ENCODE measurements at places on chromosomes 7 and 10. TPM values are rescaled to one million over a fixed set of nuclear protein-coding genes. Genes with fewer than 3 reads are reported as not detected.
A peak's percentile ranks its signal among the peaks of the same experiment; 100 is the strongest.

GRCh38 chr10:106981452-106982075 lies 182.9 kb downstream of the SORCS1 start:
- H3K27ac ChIP-seq: no peak overlapping the region
- H3K4me1 ChIP-seq: no peaks in the 10 kb centered on the region
- H3K27me3 ChIP-seq: no peaks in the 10 kb centered on the region
- no peaks in the 10 kb centered on the region for H3K36me3 ChIP-seq
- DNase-seq: no peak

- no peak for DNase-seq
- no peak overlapping the region for H3K4me3 ChIP-seq
- H3K36me3 ChIP-seq: no peaks in the 10 kb centered on the region
These were observed 51.8 kb downstream of the CAV1 start for GRCh38 chr7:116576350-116577319.

DNA sequence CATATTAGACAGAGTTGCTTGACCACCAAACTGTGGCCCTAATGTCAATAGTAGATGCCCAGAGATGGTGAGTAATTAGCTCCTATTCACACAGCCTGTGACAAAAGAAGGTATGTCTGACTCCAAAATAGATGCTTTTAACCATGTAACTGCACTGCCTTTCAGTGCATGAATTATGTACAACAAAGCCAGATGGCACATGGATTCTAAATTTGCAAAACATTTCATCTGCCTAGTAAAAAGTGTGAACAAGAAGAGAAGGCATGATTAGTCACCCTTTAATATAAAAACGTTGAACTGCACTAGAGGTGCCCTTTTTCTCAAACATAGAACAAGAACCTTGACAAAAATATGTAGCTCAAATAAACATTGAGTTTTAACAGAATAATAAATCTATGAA lies 35.5 kb upstream of the PTPRZ1 start:
- H3K4me3 ChIP-seq: no peak overlapping the region
- no peaks in the 10 kb centered on the region for H3K4me1 ChIP-seq
- H3K36me3 ChIP-seq: no peaks in the 10 kb centered on the region
- H3K27ac ChIP-seq: no peak overlapping the region
- no peaks in the 10 kb centered on the region for H3K27me3 ChIP-seq

- DNase-seq: no peak
- no peak overlapping the region for H3K27ac ChIP-seq
- no peaks in the 10 kb centered on the region for H3K27me3 ChIP-seq
These were observed 50.2 kb downstream of the DOCK1 start for GRCh38 chr10:126955396-126955795.

DNA sequence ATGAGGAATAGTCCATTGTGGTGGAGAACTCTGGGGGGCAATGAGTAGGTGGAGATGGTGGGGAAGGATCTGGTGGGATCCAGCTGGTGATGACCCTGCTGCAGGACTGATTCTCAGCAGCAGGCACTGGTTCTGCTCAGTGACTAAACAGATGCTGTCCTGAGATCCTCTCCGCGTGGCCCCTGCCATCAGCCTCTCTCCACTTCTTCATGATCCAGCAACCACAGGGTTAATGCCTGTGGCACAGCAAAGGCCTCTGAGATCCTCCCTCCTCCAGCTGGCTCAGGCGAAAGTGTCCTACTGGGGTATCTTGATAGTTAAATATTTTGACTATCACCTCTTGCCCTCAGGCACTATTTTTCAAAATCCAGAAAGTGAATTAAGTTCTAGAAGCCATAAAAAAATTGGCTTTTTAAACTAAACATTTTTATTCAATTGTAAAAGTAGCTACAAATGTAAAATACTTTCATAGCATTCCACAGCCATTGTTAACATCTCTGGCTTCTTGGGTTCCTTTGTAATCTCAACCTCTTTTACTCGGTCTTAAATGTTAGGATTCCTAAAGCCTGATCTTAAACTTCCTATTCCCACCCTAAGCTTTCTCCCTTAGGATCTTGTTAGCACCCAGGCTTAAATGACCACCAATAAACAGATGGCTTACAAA lies 13.1 kb downstream of the PLAU start:
- no peaks in the 10 kb centered on the region for H3K36me3 ChIP-seq
- H3K4me1 ChIP-seq: peaks cover 3% of the 10 kb centered on the region
- no peak overlapping the region for H3K4me3 ChIP-seq
- no peaks in the 10 kb centered on the region for H3K27me3 ChIP-seq

- H3K4me3 ChIP-seq: no peak overlapping the region
- H3K27me3 ChIP-seq: no peaks in the 10 kb centered on the region
- no peak for DNase-seq
- no peak overlapping the region for H3K27ac ChIP-seq
- H3K36me3 ChIP-seq: no peaks in the 10 kb centered on the region
These were observed 95.5 kb upstream of the BET1 start for GRCh38 chr7:94099679-94100078.

GRCh38 chr7:121755818-121756552 lies 117.0 kb upstream of the PTPRZ1 start:
- H3K4me3 ChIP-seq: no peak overlapping the region
- no peak for DNase-seq
- H3K4me1 ChIP-seq: no peaks in the 10 kb centered on the region

DNA sequence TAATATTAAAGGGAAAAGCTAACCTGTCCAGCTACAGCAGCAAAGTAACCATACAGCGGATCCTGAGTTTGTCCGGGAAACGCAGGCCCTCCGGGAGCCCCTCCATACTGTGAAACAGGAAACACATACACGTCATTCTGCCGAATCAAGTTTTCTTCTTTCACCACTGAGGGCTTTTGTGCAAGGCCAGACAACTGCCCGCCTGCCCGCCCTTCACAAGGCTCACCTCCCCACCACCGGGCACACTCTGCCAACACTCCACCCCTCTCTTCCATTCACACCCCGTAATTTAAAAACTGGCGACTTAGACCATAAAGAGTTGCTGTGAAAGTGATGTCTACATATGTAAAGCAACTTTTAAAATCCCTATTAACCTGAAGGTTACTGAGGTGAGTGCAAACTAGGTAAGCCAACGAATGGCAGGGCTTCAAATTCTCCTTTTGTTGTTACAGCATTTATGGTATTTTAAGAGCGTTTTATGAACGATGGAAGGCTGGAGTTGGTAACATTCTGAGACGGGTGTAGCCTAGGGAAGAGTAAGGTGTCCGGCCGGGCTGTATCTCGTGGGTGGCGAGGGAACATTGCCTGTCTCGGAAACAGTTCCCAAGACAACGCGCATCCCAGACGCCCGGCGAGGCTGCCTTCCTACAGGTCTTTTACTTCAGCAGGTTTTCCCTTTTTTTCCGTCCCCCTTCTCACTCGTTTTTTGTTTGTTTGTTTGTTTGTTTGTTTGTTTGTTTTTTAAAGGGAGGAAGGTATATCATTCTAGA lies 817 bp downstream of the SRI start:
- H3K4me1 ChIP-seq: peaks cover 8% of the 10 kb centered on the region
- H3K27ac ChIP-seq: no peak overlapping the region
- H3K36me3 ChIP-seq: 0 out of 2 replicates have a peak, but pooled peaks cover 2% of the 10 kb centered on the region
- peak overlapping the region; percentile 61 for H3K4me3 ChIP-seq

GRCh38 chr7:24913801-24914464 lies 66.0 kb downstream of the OSBPL3 start:
- H3K36me3 ChIP-seq: no peaks in the 10 kb centered on the region
- no peak overlapping the region for H3K27ac ChIP-seq

Gene MEOX2
- total RNA-seq: not detected

Gene DENND2A
- 0.12 TPM for total RNA-seq

Gene VSIR
- total RNA-seq: 18.5 TPM

Gene DPP6
- not detected for total RNA-seq

Gene JCAD
- 17.5 TPM for total RNA-seq
